ENCODE measurements at places on chromosomes 1 and 21.

- no peak for DNase-seq
Observed at GRCh38 chr1:41661428-41662060, 177.1 kb upstream of the EDN2 start.

DNA sequence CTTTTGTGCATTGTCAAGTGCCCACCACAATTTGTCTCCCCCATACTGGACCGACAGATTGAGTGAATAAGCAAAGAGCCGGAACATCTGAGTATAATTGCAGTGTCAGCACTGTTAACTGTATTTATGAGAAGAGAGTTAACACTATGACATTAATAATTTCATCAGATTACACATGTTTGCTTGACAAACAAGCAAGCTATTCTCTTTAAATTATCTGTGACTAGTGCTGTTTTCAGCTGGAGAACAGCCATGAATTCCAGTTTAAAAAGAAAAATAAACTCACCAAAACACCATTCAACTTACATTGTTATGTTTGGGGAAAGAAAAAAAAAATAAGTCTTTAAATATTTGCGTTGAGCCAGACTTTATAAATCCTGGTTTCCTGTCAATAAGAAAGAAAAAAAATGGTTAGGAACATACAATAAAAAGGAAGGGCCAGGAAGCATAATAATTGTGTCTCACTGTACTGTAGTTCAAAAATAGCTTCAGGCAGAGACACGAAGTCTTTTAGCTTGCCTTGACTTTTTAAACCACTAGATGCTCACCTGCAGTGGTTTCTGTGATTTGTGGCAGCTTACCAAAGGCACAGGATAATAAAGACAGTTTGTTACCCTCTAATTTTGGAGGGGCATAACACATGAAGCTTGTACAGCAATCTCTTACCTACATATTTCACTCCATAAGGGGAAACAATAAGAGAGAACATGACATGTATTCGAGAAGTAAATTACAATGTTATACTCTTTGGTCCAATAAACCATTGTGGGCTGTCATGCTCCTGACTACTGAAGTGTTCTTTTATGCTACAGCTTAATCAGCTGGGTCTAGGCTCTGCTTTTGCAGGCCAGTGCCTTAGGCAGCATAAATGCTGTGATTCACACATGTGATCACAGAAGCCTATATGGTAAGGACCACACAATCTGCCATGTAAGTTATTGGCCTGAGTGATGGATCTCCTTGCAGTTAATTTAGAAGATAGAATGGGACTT, 302.0 kb upstream of the ADGRL2 start:
- DNase-seq = no peak

- no peak for DNase-seq
Observed at GRCh38 chr1:239126884-239127283, 259.5 kb upstream of the CHRM3 start.

- DNase-seq = no peak
Observed at GRCh38 chr1:60894741-60895140, 187.6 kb upstream of the NFIA start.

GRCh38 chr1:2583871-2584351, 2.7 kb upstream of the PRXL2B start:
- no peak for DNase-seq

DNA sequence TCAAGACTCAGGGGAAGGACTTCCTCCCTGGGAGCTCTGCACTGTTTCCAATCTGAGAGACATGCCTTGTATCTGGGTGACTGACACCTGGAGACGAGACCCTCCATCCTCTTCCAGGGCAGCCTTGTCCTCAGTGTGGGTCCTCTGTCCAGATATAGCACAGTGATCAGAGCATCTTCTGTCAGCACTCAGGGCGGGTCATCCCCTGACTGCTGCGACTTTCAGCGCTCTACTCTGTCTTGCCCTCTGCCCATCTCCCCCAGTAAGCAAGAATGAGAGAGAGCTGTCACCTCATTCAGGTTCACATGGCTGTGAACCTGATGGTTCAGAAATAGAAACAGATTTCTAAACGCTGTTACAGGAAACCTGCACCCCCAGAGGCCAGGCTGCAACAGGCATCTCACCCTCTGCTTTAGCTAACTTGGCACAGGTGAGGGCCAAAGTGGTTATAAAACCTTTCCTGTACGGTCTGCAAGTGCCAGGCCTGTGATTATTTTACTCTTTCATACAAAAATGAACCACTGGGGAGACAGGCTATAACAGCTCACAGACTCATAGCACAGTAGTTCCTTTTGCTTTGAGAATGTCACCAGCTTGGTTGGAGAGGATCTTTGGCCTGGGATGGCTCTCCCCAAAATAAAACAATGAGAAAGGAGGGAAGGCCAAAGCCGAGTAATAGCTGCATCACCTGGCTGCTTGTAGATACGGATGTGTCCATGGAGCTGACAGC, 11.4 kb upstream of the TENT5C start:
- no peak for DNase-seq
